ENCODE measurements at places on chromosomes 11 and 22. TPM values are rescaled to one million over a fixed set of nuclear protein-coding genes. Genes with fewer than 3 reads are reported as not detected.

The OR5L2 gene
- not detected for polyA plus RNA-seq

The KCNK7 gene
- not detected for polyA plus RNA-seq

The UBQLN3 gene
- polyA plus RNA-seq: not detected

The B3GAT1 gene
- not detected for polyA plus RNA-seq

The RAPSN gene
- polyA plus RNA-seq: not detected

The CNGA4 gene
- polyA plus RNA-seq: not detected

The B4GAT1 gene
- polyA plus RNA-seq: 13.1 TPM

The RRM1 gene
- polyA plus RNA-seq: 57.5 TPM

The SOX10 gene
- polyA plus RNA-seq: not detected

The F2 gene
- polyA plus RNA-seq: not detected

The INS gene
- not detected for polyA plus RNA-seq

The ARHGAP20 gene
- polyA plus RNA-seq: 7.1 TPM

The MMP27 gene
- polyA plus RNA-seq: 0.14 TPM

The TUBA8 gene
- 3.9 TPM for polyA plus RNA-seq

The FXYD2 gene
- polyA plus RNA-seq: 0.18 TPM

The SMIM35 gene
- polyA plus RNA-seq: not detected

The MFNG gene
- polyA plus RNA-seq: 0.15 TPM

The RIBC2 gene
- polyA plus RNA-seq: 1.6 TPM

The CD3G gene
- polyA plus RNA-seq: not detected

The OR52H1 gene
- polyA plus RNA-seq: not detected

The SCUBE1 gene
- not detected for polyA plus RNA-seq

The ACR gene
- polyA plus RNA-seq: not detected

The TMEM25 gene
- 12.6 TPM for polyA plus RNA-seq

The PLEKHA7 gene
- 0.11 TPM for polyA plus RNA-seq

The ZBTB16 gene
- polyA plus RNA-seq: not detected

The P4HA3 gene
- polyA plus RNA-seq: 2.2 TPM

The FOLR3 gene
- 1.4 TPM for polyA plus RNA-seq

The MMP13 gene
- polyA plus RNA-seq: not detected

The TRPM5 gene
- not detected for polyA plus RNA-seq

The ACTN3 gene
- polyA plus RNA-seq: not detected

The CLTCL1 gene
- 6.5 TPM for polyA plus RNA-seq

The C11orf16 gene
- polyA plus RNA-seq: not detected

The IGLL1 gene
- polyA plus RNA-seq: not detected

The CTSW gene
- not detected for polyA plus RNA-seq

The OR51E2 gene
- polyA plus RNA-seq: 0.02 TPM

The ANGPTL5 gene
- polyA plus RNA-seq: 0.11 TPM

The LYVE1 gene
- 0.08 TPM for polyA plus RNA-seq

The C22orf42 gene
- not detected for polyA plus RNA-seq

The ALDH3B2 gene
- not detected for polyA plus RNA-seq
